Aortic smooth muscle cell (primary cell): ENCODE measurements at places on chromosomes 5 and 9. TPM values are rescaled to one million over a fixed set of nuclear protein-coding genes. Genes with fewer than 3 reads are reported as not detected.

CDC20B gene
- total RNA-seq = 0.06 and 0.13 TPM in 2 replicates

GHR gene
- total RNA-seq = 3.4 and 3.6 TPM in 2 replicates

CARD9 gene
- total RNA-seq = 2.6 and 4.1 TPM in 2 replicates

PCBD2 gene
- 5.9 and 6.1 TPM in 2 replicates for total RNA-seq

OTP gene
- not detected in 2 replicates for total RNA-seq

MYOT gene
- total RNA-seq = not detected in 2 replicates

DTWD2 gene
- 4.5 and 5.2 TPM in 2 replicates for total RNA-seq

ZNF462 gene
- total RNA-seq = 5.2 and 8.1 TPM in 2 replicates

PCDHAC1 gene
- total RNA-seq = 0.06 and 0.13 TPM in 2 replicates

SLC6A19 gene
- not detected in 2 replicates for total RNA-seq

RASGEF1C gene
- total RNA-seq = not detected in 2 replicates

CDKN2AIPNL gene
- 23.7 and 31.4 TPM in 2 replicates for total RNA-seq

GLRA1 gene
- total RNA-seq = not detected in 2 replicates

CAMK4 gene
- total RNA-seq = 0.37 and 0.66 TPM in 2 replicates

PTGS1 gene
- total RNA-seq = 38.4 and 138 TPM in 2 replicates

NME5 gene
- total RNA-seq = 4.8 and 5.0 TPM in 2 replicates

MSX2 gene
- 0.50 and 1.2 TPM in 2 replicates for total RNA-seq

MYO10 gene
- 42.0 and 48.4 TPM in 2 replicates for total RNA-seq

INSL4 gene
- total RNA-seq = under 0.01 TPM in 1 of 2 replicates, not detected in the other

CDX1 gene
- 0.12 and 0.13 TPM in 2 replicates for total RNA-seq

FAM81B gene
- not detected in 2 replicates for total RNA-seq

PFN3 gene
- total RNA-seq = not detected in 2 replicates

LCN9 gene
- total RNA-seq = not detected in 2 replicates

MARCHF11 gene
- total RNA-seq = not detected in 2 replicates

LRRC14B gene
- total RNA-seq = not detected in 2 replicates

GARIN3 gene
- not detected in 2 replicates for total RNA-seq

TAF11L4 gene
- total RNA-seq = not detected in 2 replicates
